Stimulated activated CD4-positive, alpha-beta T cell treated with anti-CD3 and anti-CD28 coated beads, Interleukin-15, amount 100 ng/mL, for 24 hours (primary cell): ENCODE measurements at places on chromosomes 11 and 22.

GRCh38 chr11:38302564-38302963, 1704.5 kb upstream of the RAG2 start:
- DNase-seq = no peak

- no peak for DNase-seq
Observed at GRCh38 chr11:129935723-129936122, 40.3 kb upstream of the NFRKB start.

- DNase-seq = no peak
Observed at GRCh38 chr11:78851878-78852586, 277.4 kb upstream of the NARS2 start.

DNA sequence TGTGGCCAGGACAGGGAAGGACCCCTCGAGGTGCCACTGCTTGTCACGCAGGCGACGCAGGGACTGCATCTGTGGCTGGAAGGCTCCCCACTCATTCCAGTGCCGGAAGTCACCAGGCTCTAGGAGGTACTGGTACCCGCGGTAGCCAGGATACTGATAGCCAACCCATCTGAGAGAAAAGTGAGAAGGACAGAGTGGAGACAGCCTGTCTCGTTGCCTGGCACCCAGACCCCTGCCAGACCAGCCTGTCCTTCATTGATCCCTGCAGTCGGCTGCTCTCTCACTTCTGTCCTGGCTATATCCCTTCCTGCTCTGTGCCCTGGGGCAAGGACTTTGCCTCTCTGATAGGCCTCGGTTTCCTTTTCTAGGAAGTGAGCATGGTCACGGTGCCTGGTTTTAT, 9.6 kb upstream of the TPST2 start:
- DNase-seq = no peak

DNA sequence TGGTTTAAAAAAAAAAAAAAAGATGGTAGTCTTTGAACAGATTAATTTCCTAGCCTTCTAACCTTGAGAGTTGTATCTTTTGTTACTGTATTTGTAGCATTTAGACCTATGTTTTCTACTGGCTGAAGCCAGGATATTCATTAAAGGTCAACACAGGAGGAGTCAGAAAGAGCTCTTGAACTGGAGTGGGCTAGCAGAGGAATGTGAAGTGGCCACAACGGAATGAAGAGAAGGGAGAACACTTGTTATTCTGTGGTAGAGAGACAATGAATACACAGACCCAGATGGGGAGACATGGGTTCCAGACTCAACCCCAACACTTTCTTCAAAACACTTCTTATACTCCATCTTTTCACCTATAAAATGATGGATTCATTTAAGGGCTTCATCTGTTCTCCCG, 88.1 kb downstream of the RELT start:
- DNase-seq = no peak

GRCh38 chr11:124814739-124815138, 14.5 kb upstream of the MSANTD2 start:
- DNase-seq = no peak
